NCI-H748 treated with DMSO at 0.1 percent for 48 hours (cell line): ENCODE measurements at places on chromosomes 16 and 17.

- DNase-seq: no peak
These were observed 45.7 kb upstream of the CSNK2A2 start for GRCh38 chr16:58243528-58244004.

GRCh38 chr16:83799336-83799735 is 8.4 kb upstream of the HSBP1 start:
- no peak for DNase-seq

- DNase-seq: no peak
These were observed 48.9 kb upstream of the ASIC2 start for GRCh38 chr17:33342025-33342424.

- peak; percentile 9 for DNase-seq
These were observed 31.7 kb downstream of the DRC3 start for GRCh38 chr17:18004345-18004744.

DNA sequence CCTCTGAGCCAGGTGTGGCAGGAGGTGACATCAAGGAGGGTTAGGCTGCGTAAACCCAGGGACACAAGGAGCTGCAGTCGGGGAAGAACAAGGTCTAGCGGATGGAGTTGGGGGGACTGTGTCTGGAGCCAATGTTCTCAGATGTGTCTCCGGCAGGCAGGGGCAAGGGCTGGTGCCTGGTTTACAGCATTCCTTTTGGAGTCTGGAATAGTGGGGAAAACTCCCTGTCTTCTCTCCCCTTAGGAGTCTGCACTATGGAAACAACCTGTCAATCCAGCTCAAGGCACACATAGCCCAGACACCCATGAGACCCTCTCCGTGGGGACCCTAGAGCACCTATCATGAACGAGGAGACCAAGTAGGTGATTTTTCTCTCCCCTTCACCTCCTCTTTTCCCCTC is 27.5 kb downstream of the NLRC5 start:
- DNase-seq: no peak

GRCh38 chr17:28925912-28926365 is 23.1 kb upstream of the DHRS13 start:
- no peak for DNase-seq

- DNase-seq: no peak
These were observed 287.3 kb upstream of the MAF start for GRCh38 chr16:79887541-79888540.

DNA sequence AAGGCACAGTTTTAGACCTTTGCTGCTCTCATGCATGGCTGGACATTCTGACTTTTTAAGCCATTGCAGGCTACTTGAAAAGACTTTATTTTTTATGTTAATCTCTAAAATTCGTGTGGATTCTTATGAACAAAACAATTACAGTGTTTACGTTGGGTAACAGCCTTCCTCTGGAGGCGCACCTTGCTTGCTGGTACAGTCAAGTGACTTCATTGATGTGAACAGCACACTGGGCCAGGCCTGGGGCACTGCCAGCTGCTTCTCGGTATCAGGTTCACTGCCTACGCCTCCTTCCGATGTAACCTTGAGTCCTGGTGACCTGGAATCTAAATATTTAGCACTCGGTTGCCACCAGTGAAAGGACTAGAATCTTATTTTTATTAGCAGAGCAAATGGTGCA is 27.8 kb downstream of the MARCHF10 start:
- DNase-seq: no peak
